ENCODE measurements at places on chromosomes 1 and 21.

DNA sequence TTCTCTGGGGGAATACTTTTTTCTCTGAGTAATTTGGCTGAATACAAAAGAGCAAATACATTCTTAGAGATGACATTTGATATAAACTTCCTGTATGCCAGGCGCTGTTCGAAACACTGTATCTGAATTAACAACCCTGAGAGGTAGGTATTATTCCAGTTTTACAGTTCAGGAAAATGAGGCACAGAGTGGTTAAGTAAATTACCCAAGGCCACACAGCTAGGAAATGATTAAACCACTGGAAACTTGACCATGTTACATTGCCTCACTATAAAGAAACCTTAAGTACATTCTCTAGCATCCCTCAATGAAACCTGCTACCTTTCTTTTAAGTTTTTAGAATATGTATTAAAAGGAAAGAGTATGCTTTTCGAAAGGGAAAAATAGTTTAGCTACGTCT lies 54.6 kb downstream of the SMYD2 start:
- no peak for DNase-seq

GRCh38 chr1:1542766-1543705 lies 2.6 kb upstream of the TMEM240 start:
- no peak for DNase-seq

DNA sequence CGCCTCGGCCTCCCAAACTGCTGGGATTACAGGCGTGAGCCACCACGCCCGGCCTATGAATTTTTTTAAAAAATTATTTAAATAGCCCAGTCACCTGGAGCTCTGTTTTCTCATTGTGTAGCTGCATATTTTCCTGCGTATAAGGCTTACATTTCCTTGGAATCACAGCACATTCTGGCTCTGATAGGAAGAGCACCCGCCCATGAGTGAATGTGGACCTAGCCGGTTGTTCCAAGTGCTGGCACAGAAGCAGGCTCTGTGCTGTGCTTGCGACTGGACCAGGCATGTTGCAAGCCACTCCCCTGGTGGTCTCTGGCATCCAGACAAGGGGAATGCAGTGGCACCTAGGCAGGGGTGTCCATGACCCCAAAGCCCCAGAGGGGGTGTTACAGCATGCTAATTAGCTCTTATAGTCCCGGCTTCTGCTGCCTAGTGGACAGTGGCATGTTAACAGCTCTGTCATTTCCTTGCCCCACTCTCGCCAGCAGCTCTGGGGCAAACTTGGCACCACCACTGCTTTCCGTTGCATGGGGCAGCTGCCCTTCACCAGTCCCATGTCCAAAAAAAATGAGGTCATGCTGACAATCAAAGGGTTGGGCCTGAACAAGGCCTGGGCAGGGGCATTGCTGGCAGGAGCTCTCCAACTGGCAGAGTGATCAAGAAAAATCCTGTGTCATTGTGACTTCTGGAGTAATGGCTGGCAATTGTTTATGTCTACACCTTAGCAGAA lies 5.2 kb upstream of the VTCN1 start:
- no peak for DNase-seq

DNA sequence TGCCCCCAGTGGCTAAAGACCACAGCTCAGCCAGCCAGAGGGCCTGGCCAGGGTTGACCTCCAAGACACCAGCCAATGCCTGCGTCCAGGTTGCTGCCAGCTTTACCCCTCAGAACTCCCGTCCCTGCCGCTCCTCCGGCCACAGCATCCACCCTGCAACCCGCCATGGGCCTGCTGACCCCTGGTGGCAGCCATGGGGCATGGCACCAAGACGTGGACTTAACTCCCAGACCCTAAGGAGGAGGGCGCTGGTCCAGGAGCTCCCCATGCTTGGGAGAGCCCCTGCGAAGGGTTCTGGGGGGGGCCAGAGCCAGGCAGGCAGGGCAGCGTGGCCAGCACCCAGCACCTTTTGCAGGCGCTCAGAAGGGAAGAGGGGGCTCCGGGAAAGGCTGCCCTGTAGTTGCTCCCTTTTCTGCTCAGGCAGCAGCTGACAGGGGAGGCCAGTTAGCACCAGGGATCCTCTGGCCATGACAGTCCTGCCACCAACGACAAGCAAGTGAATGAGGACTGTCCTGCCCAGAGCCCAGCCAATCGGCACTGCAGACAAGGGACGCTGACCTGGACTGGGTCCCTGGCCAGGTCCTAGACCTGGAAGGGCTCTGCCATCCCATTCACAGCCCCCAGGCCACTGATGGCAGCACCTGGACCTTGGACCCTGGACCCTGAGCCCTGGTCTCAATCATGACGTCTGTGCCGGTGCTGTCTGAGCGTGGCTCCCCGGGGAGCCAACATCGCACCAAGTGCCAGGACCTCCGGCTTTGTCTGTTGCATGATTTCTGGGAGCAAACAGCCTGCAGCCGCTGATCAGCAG lies 246.2 kb downstream of the NPHP4 start:
- peak; percentile 50 for DNase-seq

DNA sequence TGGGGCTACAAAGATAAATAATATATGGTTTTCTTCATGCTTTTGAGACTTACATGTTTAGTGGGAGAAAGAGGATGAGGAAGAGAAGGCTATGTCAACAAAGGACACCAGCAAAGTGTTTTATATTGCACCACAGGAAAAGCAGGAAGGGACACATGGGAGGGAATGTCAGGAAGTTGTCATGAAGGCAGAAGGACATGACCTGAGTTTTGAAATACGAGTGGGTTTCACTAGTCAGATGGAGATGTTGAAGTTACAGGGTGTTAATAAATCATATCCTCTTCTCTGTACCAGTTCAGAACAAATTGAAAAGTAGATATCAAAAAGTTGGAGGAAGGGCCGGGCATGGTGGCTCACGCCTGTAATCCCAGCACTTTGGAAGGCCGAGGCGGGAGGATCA lies 18.2 kb upstream of the AGO1 start:
- DNase-seq = no peak

DNA sequence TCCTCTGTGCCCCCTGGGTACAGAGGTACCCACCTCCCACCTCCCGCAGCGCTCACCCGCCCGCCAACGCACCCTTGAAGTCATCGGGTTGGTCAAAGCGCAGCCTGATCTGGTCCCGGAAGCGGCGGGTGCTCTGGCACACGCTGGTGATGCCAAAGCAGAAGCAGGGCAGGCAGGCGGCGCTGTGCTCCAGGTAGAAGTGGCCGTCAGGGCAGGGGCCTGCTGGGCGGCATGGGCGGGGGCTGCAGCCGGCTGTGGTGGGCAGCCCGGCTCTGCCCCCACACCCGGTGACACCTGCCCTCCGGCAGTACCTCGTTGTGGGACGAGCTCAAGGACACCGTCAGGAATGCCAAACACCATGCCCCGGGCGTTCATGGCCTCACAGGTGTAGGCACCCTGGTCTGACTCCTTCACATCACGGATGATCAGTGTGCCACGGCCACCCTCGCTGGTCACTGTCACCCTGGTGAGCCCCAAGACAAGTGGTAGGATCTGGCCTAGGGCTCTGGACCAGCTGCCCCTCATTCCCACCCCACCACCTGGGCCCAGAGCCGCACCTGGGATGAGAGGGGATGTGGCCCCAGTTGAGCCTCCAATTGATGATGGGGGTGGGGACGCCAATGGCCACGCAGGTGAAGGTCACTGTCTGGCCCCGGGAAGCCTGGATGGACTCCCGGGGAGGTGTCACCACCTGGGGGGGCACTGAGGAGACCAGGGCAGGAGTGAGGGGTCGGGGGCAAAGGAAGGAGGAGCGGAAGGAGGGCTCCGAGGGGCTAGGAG lies 52.5 kb downstream of the HSPG2 start:
- DNase-seq = no peak

DNA sequence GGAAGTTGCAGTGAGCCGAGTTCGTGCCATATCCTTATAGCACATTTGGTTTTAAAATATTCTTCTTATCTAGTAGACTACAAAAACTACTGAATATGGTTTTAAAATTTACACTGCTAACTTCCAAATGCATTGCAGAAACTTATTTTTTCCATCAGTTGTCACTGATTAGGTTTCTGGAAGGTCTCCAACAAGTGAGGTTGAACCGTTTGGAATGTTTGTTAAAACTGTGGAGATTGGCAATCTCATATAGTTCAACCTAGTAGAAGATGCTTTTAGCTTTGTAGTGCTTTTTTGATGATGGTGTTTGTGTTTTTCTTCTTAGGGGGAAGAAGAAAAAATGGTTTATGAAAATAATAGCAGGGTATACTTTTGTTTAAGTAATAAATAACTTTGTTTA lies 12.9 kb downstream of the CENPF start:
- DNase-seq = no peak

DNA sequence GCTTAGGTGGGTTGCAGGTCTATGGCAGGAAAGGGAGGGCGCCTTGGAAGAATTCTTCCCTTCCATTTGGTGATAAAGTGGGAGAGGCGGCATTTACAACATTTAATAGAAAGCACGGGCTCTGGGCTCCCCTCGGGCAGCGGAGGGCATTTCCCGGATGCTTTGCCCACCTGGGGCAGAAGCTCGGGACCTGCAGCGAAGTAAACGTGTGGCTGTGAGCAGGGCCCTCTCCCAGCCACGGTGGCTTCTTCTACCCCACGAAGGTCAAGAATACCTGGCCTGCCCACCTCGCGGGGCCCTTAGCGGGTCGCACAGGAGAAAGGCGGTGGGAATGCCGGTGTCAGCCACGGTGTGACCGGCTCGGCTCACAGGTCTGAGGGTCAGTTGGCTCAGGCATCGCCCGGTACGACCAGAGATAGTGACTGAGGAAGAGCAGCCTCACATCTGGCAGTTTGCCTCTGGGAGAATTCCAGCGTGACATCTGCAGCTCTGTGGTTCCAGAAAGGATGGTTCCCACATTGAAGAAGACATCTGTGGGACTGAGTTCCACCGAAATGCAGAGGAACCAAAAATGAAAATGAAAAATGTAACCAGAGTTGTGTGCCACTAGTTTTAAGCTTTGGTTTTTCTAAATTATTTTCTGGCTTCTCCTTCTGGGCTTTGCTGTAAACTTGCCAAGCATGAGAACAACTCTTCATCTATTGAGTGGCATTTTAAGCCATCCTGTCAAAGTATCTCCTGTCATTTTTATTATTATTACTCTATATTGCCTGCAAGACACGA lies 720 bp upstream of the F3 start:
- no peak for DNase-seq

DNA sequence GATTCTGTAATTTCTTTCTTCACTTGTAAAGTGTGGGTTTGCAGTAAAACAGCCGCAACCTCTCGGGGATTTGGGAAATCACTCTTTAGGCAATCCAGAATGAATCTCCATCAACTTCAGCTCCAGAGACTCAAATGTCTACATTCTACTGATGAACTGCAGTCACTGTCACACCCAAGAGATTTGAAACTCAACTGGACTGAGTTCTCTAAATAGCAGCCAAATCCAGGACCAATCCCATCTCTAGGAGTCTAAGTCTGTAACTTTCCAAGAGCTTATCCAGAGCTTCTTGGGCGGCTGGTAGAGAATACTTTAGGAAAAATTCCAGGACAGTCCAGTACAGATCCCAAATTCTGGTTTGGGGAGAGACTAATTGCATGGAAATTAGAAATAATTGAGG lies 62.9 kb downstream of the ADAMTS1 start:
- DNase-seq = no peak
